ENCODE measurements at places on chromosomes 2 and 18.

GRCh38 chr2:28327956-28328922 lies 64.4 kb upstream of the FOSL2 start:
- DNase-seq: no peak

DNA sequence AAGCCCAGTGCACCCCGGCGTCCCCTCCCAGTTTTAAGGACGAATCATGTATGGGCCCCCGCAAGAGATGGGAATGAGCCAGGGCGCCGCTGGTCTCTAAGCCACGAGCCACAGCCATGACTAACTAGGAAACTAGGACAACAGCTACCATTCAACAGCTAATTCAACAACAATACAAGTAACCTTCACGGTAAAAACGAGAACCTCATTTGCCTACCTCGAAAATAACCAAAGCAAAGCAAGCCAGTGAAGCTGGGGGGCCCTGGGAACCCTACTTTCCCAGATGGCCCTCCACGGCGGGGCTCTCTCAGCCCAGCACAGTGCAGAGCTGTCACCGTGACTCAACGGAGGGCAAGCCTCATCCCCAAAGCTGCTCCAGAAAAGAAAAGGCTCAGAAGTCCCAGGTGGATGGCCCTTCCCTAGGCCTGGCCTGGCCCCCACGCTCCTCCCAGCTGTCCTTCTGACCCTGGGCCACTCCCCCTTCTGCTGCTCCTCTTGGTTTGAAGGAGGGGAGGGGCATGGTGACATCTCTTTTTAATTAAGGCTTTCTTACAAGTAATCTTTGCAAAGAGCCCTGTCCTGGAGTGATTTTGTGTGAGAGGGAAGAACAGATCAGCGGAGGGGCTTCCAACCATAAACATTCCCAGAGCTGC lies 126.3 kb downstream of the HDAC4 start:
- DNase-seq: no peak

GRCh38 chr2:46634905-46635304 lies 155.5 kb downstream of the TMEM247 start:
- DNase-seq: no peak

DNA sequence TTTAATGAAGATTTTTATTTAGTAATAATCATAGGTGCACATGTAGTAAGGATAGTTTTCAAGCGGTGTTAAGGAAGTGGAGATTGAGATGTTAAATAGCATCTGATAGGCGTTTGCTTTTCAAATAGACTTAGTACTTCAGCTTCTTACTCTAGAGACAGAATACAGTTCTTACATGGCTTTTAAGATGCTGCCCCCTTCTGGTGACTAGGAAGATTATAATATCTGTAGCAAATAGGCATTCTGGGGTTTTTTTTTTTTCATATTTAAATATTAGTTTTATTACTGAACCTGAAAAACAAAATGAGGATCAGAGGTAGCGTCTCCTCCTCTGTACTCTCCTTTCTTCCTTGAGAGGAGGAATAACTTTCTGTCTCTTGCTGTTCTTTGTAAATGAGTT lies 100.2 kb downstream of the AGAP1 start:
- DNase-seq: no peak

DNA sequence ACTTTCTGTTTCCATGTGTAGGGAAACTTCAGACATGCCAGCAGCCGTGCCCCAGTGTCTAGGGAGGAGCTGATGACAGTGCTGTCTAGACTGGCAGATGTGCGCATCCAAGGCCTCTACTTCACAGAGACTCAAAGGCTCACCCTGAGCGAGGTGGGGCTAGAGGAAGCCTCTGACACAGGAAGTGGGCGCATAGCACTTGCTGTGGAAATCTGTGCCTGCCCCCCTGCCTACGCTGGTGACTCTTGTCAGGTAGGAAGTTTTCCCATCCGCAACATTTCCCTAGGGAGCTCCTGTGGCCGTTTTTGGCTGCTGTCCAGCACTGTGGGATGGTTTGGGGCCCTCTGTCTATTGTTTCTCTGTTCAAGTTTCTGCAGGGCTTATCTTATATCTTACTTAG lies 143.1 kb upstream of the TTC39C start:
- DNase-seq: peak; percentile 49

- DNase-seq: no peak
These were observed 3.9 kb downstream of the NEB start for GRCh38 chr2:151730262-151730975.

GRCh38 chr2:159895258-159896065 lies 97.5 kb upstream of the CD302 start:
- DNase-seq: no peak

All from activated T-cell treated with anti-CD3 and anti-CD28 coated beads for 4 hours (primary cell).